ENCODE measurements at places on chromosomes 5 and 9.

GRCh38 chr5:96601200-96601599 lies 61.0 kb upstream of the CAST start:
- DNase-seq = no peak

- no peak for DNase-seq
Observed at GRCh38 chr5:10634562-10634961, 70.7 kb downstream of the ANKRD33B start.

DNA sequence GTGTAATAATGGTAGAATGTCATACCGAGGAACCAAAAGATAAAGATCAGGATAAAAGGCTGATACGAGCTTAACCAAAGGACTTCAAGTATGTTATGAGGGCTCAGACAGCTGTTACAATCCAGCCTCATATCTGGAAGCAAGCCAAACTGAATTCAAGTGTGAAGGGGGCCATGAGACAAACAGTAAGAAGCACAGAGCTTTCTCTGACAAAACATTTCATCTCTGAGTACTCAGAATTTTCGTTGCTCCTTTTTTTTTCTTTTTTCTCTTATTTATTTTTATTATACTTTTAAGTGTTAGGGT lies 52.9 kb upstream of the CD180 start:
- DNase-seq = no peak

DNA sequence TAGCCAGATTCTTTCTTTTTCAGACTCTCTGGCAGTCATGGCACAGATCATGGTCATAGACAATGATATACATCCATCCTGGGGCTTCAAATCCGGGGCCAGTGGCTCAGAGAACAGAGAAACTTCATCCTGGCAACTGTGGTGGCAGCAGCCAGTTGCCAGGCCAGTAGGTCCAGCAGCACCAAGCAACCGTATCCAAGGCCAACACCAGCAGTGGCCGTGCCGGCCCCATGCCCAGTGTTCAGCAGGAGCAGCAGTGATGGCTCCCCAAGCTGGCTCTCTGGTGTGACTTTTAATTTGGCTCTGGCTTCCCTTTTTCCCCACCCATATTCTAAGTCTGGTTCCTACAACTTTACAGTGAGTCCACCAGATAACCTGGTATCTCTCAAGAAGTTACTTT lies 300.5 kb downstream of the DEPDC1B start:
- DNase-seq = no peak

DNA sequence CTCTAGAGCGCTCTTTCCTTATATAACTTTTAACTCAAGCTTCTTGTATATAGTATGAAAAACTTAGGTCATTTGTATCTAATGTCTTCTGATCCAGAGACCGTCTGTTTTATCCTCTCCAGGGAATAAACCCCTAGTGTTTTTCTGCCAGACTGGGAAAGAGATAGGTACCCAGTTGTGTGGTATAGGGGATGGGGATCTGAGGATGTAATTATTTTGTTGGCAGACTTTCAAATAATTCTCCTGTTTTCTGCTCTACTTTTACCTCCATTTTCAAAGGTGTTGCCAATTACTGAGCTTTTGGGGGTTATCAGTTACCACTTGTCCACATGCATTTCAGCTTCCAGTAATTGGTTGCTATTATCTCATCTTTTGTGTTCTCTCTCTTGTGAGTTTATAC lies 17.9 kb downstream of the CCDC171 start:
- no peak for DNase-seq

DNA sequence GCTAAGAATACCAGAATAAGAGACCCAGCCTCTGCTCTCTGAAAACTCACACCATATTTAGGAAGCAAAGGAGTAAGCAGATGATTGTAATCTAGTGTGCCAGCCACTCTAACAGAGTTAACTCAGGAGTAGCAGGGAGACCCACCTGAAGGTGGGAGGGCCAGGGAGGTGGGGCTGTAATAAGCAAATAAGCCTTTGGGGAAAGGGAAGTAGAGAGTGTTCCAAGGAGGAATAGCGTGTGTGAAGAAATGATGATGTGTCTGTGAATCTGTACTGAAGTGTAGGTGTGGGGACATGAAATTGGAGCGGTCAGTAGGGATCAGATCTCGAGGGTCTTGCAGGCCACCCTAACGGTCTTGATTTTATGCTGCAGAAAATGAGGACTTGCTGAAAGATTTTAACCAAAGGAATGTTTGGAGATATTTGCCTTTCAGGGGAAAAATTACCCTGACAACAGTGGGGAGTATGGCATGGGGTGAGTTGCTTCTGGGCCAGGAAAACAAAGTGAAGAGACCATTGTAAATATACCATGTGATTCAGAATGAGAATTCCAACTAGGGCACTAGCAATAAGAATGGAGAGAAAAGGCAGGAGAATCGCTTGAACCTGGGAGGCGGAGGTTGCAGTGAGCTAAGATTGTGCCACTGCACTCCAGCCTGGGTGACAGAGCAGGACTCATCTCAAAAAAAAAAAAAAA lies 44.1 kb upstream of the FSD1L start:
- no peak for DNase-seq

GRCh38 chr5:176844281-176844680 lies 33.9 kb downstream of the UNC5A start:
- no peak for DNase-seq

GRCh38 chr5:135032999-135033861 lies 798 bp downstream of the PITX1 start:
- DNase-seq = no peak

- no peak for DNase-seq
Observed at GRCh38 chr9:123033864-123034601, 566 bp downstream of the GPR21 start.

- DNase-seq = no peak
Observed at GRCh38 chr5:142551338-142552067, 134.4 kb downstream of the FGF1 start.

DNA sequence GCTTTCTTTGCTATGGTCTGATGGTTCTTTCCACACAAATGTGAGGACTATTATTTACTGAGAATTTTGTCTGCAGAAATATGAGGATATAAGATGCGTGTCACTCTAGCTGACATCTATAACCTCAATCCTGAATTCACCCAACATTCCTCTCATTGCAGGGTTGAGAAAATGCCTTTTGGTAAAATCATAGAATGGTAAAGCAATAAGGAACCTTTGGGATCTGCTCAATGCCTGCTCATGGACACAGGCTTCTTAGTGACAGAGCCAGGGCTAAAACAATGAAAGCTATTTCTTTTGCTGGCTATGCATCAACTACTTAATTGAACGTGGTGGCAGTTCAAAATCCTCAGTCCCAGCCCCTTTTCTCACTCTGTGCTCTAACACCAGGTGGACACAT lies 199.6 kb downstream of the GAS1 start:
- no peak for DNase-seq

- no peak for DNase-seq
Observed at GRCh38 chr5:39201160-39201780, 18.1 kb downstream of the FYB1 start.

GRCh38 chr9:3825721-3826120 lies 299.9 kb upstream of the RFX3 start:
- DNase-seq = no peak
